Epithelial cell of umbilical artery (primary cell): ENCODE measurements at places on chromosomes 2 and 18. TPM values are rescaled to one million over a fixed set of nuclear protein-coding genes. Genes with fewer than 3 reads are reported as not detected.

Gene BUB1
- total RNA-seq = 35.7 and 38.0 TPM in 2 replicates

Gene FBXO36
- total RNA-seq = 1.3 and 1.7 TPM in 2 replicates

Gene VWC2L
- total RNA-seq = not detected in 2 replicates

Gene MLPH
- 0.61 TPM in 1 of 2 replicates, not detected in the other for total RNA-seq
